CD4-positive, alpha-beta T cell treated with Interleukin-4 for 4 hours (primary cell): ENCODE measurements at places on chromosomes 4 and X.

- no peak for DNase-seq
These were observed 17.9 kb downstream of the PPA2 start for GRCh38 chr4:105455998-105456397.

DNA sequence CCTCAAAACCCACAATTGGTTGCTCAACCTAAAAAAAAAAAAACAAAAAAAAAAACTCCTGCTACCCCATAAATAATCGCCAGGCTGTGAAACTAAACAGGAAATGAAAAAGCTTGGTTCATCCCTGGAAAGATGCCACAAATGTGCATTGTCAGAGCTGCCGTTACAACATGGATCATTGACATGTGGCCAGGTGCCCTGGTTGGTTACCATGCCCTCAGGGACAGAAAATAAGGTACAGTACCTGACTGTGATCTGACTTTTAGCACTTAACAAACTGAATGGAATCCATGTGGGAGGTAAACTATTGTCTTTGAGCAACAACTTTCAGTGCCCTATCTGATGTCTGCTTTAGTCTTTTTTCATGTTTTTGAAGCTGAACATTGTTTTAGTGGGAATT is 118.0 kb upstream of the RPL34 start:
- no peak for DNase-seq

- DNase-seq = no peak
These were observed 63.6 kb downstream of the STARD8 start for GRCh38 chrX:68710870-68711576.

DNA sequence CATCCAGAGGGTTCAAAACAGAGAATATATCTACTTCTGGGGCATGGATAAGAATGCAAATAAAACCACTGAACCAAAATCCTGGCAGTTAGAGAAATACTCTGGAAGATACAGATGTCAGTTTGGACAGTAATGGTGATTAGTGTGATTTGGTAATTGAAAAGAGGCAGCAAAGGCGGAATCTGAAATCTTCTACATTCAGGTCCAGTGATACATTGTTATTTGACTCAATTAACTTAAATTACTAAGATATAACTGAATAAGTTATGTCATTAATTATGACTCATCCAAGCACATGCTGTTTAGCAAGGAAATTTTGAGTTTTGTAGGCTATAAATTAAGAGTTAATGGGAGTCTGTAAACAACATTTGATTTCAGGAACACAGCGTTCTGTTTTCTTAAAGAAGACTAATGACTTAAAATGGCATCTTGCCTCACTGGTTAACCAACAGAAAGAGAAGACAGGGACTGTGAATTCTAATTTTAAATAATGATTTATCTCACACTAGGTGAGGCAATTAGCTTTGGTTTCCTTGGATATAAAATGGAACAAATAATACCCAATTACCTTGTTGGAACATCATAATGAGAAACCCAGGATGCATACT is 937.1 kb downstream of the PDHA2 start:
- DNase-seq = no peak

DNA sequence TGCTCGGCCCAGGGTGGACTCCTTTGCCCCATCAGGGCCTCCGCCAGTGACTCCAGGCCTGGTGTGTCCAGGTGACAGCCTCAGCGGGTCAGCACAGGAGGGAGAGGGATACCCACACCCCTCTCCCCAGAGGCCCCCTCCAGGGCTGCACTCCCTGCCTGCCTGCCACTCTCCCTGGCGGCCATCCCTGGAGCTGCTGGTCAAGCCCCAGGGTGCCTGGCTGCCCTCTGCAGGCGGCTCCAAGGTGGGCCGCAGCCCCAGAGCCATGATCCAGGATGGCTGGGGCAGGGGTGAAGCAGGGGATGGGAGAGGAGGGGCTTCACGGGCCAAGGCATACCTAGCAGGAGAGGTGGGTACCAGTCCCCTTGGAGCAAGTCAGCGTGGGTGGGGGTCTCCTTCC is 3.8 kb downstream of the FGFRL1 start:
- no peak for DNase-seq

- DNase-seq = no peak
These were observed 127.0 kb downstream of the IL15 start for GRCh38 chr4:141763374-141763773.

DNA sequence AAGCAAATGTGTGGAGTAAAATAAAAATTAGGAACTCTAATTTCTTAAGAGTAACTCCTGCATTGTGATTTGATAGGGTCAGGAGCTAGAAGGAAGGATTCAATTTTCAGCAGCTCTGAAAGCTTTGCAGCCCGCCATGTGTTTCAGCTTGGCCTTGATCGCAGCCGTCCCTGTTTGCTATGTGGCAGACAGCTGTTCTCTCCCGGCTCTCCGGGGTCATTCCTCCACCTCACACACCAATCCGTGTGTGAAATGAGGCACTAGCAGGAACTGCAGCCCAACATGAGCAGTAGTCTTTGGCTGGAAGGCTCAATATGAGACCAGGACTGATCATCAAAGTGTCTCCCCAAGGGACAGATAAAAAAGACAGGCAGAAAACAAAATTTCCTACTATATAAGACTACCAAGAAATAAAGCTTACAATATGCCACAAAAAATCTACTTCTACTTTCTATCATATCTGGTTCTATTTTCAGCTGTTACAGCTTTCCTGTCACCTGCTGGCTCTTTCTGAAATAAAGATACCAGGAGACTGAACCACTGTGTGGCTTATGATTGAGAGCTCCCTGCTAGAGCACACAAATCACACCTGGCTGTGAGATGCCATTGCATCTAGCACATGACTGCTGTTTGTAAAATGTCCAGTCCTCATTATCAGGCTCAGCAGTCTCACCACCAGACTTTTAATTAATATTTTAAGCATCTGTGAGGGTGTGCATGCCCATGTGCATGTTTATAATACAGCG is 44.1 kb upstream of the SEC24B start:
- no peak for DNase-seq

DNA sequence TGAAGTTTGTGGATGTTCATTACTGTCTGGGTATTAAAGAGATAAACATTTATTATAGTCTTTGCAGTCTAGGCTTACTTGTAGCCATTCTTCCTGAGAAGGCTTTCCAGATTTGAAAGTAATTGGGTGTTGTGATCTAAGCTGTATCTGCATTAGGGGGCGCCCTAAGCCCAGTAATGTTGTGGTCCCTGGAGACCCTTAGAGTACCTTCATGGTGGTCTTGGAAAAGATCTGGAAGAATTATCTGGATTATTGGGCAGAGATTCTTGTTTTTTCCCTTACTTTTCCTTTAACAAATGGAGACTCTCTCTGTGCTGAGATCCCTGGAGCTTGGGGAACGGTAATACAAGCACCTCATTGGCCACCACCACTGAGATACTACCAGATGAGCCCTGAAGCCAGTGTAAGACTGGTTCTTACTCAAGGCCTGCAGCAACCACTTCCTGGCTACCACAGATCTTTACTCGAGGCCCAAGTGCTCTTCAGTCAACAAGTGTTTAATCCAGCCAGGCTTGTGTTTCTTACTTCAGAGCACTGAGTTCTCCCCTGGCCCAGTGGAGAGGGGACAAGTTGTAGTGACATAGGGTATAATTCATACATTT is 63.1 kb downstream of the RTL3 start:
- DNase-seq = no peak

- no peak for DNase-seq
These were observed 61.7 kb downstream of the NBDY start for GRCh38 chrX:56790778-56791177.

- DNase-seq = no peak
These were observed 23.5 kb downstream of the SPRY1 start for GRCh38 chr4:123419885-123420755.

GRCh38 chr4:21452931-21453330 is 495.6 kb downstream of the KCNIP4 start:
- DNase-seq = no peak

- DNase-seq = no peak
These were observed 33.5 kb downstream of the MSL3 start for GRCh38 chrX:11791537-11791936.

DNA sequence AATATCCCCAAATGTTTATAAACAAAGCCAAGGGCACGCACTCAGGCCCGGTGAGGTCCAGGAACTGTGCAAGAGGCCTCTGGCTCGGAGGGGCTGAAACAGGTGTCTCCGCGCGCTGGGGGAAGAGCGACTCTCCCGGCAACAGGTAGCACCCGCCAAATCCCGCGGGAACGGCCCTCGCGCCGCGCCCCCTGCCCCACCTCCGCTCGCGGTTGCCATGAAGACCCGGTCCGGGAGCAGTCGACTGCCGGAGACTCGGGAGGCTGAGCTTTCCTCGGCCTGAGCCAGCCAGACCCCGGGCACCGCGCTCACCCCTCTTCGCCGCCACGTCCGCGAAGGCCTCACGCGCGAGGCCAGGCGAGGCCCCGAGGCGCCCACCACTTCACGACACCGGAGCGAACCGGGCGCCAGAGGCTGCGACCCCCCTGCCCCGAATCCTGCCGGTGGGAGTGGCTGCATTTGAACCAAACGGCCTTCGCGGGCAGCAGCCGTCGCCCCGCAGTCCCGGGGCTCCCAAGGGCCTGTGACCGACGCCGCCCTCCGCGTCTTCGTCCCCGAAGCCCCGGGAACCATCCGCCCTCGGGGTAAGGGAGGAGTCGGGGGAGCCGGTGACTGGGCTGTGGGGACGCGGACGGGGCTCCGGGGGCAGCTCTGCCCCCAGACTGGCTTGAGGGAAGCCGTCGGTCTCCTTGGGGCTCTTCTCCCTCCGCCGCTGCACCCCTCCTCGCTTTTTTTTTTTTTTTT is at the start of gene NSUN7:
Gene NSUN7, plus strand, starts transcription at position 239 of the 744 bp plus-strand sequence. CDS start 739 bp downstream, outside the sequence.
- DNase-seq = no peak

GRCh38 chr4:4754641-4755040 is 104.8 kb upstream of the MSX1 start:
- DNase-seq = no peak

GRCh38 chrX:40625294-40625693 is 2.1 kb downstream of the MPC1L start:
- DNase-seq = no peak

DNA sequence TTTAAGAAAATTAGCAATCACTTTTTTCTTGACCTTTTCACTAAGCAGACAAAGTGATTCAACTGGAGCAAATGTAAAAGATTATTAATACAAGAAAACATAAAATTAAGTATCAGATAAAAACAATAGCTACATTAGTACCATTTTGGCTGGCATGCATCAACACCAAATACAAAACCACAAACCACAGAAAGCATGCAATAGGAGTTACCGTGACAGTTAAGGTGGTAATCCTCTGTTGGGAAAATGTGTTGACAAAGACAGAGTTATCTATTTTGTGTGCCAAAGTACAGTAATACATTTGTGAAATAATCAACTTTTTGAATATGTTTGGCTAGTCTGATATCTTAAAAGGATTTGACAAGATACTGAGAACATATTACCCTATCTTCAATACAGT is 89.8 kb upstream of the ETNPPL start:
- DNase-seq = no peak

DNA sequence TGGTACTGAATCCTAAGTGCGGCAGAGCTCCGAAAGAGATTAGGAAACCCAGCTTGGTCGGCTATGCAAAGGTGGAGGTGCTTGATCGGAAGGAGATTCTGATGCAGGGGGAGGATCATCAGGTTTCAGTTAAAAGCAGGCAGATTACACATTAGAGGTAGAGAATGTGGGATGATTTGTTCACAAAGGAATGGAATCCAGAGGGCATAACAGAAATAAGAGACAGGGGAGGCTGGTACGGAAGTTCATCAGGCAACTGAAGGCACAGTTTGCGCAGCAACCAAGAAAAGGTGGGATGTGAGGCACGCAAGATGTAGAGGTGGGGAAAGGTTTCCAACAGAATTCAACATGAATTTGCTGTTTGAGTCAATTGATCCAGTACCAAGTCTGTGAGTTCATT is 424 bp upstream of the ZNF330 start:
- DNase-seq = no peak

GRCh38 chr4:53558065-53558801 is 33.1 kb downstream of the LNX1 start:
- DNase-seq = no peak

- no peak for DNase-seq
These were observed 4.5 kb downstream of the CXXC4 start for GRCh38 chr4:104490096-104490769.

DNA sequence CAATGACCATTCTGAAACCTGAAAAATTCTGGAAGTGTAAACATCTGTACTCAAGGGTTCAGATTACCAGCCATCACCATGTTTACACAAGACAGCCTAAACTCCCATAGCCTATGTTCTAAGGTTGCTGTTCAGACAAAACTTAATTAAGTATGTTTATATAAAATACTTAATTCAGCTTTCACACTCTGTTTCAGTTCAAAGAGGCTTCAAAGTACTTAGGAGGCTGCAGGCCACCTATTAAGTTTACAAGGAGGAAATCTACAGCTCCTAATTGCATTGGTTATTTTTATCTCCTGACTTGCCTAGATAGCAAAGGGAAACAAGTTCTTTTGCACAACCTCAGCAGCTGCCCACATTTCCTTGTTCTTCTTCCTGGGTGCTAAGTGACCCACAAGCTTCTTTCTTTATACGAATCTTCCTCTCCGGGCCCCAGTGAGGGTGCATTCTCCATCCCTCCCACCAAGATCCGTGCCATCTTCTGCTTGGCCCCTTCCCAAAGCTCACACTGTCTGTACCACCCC is 2.0 kb downstream of the GAK start:
- DNase-seq = no peak

- DNase-seq = peak; percentile 5
These were observed 14.7 kb upstream of the CBR4 start for GRCh38 chr4:169024762-169025161.

DNA sequence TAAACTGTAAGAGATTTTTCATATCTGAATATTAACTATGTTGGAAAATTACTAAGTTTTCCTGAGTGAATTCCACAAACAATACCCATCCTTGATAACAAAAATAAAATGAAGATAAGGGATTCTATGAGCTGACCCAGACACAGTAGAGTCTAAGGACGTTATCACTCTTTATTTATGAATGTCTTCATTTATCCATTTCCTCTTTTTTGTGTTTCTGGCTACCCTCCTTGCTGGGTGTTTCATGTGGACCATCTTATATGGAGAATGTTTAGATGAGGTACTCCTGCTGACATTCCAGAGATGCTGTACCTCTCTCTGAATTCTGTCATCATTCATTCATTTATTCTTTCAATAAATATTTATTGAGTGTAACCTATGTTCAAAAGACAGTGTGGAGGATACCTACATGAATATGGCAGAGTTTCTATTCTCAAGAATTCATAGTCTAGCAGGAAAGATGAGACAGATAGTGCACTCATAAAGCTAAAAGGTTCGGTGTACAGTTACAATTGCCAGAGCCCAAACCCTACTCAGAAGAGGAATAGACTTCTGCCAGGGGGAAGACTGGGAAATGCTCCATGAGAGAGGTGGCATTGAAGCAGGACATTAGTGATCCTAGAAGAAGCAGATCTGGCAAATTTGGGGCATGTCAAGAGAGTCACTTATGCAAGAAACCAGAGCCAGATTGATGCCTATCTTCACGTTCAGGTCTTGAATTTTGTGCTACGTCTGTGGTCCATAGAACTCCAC is 195.8 kb downstream of the MAML3 start:
- no peak for DNase-seq
